Esophagus squamous epithelium (tissue), 5 donors: ENCODE measurements at places on chromosomes 1 and 21.

DNA sequence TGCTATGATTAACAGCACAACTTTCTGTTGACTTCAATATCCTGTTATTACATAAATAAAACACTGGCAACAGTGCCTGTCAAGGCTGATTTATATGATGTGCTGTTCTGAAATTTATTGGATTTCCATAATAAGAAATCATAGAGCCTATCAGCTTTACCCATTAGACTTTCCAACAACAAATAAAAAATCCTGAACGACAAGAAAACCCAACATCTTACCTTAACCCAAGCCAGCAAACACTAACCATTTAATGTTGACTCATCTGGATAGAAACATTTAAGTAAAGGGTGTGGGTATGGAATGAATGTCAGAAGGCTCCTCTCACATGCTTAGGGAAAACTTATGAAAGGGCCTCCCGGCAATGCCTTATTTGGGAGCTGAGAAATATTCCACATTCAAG is 165.1 kb downstream of the SLC45A1 start:
- no peak for DNase-seq

- no peak for DNase-seq
These were observed 301.7 kb downstream of the OMA1 start for GRCh38 chr1:58244872-58245271.

- no peak for DNase-seq
These were observed 110.1 kb downstream of the NTPCR start for GRCh38 chr1:233060461-233060994.

- DNase-seq: no peak
These were observed 15.7 kb downstream of the GPR3 start for GRCh38 chr1:27408151-27408550.

DNA sequence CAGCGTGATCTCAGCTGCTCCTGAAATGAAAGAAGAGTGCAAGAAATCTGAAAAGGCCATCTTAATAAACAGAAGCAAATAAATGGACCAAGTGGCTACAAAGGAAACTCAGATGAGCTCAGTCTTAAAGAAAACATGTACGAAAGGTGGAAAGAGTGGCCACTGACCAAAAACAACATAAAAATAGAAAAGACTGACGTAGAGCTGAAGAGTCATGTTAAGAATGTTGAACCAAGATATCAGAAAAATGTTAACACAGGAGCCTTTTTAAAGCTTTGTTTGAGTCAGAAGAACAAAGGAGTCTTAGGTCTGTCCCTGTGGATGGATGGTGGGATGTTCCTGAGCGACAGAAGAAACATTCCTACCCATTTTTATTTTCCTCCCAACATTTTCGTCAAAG is 30.8 kb upstream of the ZNF648 start:
- no peak for DNase-seq
